Coronary artery (tissue), 2 donors: ENCODE measurements at places on chromosomes 1 and 21.

DNA sequence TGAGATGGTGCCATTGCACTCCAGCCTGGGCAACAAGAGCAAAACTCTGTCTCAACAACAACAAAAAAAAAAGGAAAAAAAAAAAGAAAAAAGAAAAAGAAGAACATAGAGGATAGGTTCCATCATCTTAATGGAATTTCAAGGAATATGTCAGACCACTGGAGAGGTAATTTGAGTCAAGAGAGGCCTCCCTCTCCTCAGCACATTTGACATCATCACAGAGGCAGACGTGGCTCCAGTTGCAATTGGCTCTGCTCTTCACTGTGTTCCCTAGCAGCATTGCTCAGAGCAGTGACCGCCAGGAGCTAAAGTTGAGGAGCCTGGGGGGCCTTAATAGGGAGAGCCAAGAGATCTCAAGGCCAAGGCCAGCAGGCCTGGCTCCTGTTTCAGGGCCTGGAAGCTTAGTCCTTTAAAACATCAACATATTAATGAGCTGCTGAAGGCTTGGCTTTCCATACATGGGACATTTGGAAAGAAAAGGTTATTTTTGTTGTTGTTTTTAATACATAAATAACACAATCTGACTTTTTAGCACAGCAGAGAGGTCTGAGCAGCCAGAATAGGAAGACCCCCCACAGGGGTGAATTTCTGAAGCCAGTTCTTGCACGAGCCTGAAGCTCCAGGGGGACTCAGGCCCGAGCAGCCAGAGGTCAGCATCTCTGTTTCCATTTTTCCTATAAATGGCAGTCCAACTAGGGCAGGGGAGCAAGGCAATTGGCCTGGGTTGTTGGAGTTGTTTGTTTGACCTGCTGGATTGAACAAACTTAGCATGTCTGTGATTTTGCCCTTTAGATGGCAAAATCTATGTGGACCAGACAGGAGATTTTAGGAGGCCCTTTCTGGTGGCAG, 118.3 kb upstream of the FGGY start:
- DNase-seq = peak; percentile 78

- DNase-seq = no peak
Measured at GRCh38 chr1:22273686-22274681, 131.1 kb upstream of the WNT4 start.

DNA sequence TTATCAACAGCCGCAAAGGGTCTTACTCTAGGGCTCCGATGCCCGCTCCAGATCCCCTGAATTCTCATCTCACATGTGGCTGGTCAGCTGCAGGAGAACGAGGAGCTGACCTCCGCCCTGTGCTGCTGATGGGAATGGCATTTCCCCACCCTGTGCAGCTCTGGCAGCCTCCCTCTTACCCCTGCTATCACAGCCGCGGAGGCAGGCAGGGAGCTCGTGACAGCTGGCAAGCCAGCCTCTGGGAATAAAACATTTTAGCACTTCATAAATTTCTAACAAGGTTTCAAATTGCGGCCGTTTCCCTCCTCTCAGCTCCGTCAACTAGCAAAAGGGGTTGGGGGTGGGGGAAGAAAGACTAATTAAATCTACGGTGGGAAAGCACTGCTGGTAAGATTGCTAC, 81.1 kb downstream of the DSCAM start:
- DNase-seq = no peak

- DNase-seq = no peak
Measured at GRCh38 chr1:32336963-32337675, 1.1 kb upstream of the MARCKSL1 start.

DNA sequence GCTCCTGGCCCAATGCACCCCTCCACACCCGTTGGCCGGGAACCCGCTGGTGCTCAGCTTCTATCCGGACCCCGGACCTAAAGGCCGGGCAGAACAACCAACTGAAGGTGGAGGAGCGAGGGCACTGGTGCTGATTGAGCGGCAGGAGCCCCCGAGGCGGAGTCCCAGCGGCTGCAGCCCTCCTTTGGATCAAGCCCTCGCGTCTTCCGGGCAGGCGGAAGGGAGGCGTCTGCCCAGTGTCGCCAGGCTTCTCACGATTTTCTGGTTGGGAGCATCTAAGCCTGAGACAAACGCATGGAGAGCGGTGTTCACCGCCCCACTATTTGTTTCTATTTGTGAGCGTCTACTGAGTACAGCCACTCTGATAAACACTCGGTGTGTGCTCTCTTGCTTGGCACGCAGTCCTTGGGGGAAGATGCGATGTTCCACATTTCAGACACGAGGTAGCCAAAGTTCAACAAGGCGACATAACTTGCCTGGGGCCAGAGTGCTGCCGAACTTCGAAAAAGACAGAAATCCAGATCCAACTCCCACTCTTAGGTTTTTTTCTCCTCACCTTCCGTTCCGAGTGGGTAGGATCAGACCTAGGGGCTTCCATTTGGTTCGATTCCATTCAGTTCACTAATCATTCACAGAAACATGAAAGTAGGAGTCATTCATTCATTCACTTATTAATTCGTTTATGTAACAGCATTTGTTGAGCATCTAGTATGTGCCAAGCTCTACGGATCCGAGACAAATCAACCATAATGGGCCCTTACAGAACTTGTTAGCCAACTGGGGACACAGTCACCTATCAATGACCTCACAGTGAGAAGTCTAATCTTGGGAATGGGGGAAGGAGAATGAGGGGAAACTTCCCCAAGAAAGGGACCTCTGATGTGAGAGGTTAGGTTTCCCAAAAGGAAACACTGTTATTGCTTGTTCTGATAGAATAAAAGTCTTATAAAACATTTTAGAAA, 4.9 kb upstream of the DMRTA2 start:
- no peak for DNase-seq

- no peak for DNase-seq
Measured at GRCh38 chr1:160623227-160623633, 23.6 kb downstream of the SLAMF1 start.

DNA sequence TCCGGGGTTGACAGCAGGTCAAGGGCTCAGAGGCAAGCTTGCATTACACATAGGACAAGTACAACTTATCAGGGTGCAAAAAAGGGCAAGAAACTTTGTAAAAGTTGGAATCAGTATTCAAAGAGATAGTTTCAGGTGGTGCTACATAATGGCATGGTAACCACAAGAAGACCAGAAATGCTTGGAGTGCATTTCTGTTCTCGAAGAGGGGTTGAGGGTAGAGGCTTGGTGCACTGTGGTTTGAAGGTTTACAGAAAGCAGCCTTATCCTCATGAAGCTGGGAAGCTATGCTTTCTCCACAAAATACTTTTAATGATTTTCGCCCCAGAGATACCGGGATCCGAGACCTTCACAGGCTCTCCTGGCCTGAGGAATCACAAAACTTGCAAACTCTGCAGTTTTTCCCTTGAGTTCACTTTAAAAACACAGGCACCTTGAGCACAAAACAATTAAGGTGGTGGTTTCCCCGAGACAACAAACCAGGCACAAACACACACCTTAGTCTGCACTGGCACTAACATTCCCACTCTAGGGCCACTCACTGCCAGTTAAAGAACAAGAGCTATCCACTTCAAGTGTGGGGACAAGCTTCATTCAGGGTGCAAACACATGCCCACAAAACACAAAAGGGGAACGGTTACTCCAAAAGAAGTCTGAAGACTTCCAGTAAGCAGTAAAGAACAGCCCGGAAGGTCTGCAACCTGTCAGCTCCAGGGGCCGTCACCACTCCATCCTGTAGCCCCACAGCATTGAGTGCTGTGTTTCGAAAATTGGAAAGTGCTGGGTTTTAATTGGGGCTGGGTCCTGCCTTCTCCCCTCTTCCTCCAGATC, 29.8 kb upstream of the NFIA start:
- no peak for DNase-seq

GRCh38 chr1:87950369-87950768, 621.7 kb downstream of the LMO4 start:
- DNase-seq = no peak

DNA sequence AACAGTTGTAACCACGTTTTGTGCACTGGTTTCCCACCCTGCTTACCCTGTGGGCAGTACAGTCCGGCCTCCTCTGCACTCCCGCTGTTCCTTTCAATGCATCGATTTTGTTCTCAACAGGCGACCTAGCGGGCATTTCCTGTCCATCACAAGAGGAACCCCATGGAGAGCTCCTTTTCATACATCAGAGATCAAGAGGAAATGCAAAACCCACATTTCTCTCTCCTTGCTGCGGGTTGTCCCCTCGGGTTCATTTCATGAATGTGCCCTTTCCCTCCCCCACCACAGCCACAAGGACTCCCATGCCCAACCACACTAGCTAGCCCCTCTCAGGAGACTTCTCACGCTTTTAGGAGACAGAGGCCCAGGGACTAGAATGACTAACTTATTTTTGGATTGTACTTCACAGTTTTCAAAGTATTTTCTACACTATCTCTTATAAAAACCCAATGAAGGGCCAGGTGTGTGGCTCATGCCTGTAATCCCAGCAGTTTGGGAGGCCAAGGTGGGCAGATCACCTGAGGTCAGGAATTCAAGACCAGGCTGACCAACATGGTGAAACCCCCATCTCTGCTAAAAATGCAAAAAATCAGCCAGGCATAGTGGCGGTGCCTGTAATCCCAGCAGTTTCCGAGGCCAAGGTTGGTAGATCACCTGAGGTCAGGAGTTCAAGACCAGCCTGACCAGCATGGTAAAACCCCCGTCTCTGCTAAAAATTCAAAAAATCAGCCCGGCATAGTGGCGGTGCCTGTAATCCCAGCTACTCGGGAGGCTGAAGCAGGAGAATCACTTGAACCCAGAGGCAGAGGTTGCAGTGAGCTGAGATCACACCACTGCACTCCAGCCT, 18.4 kb downstream of the ATP1A4 start:
- DNase-seq = peak; percentile 22

GRCh38 chr1:98761219-98761865, 99.8 kb downstream of the SNX7 start:
- DNase-seq = no peak

GRCh38 chr1:164971391-164971790, 385.1 kb downstream of the LMX1A start:
- DNase-seq = no peak

GRCh38 chr1:85935234-85935633, 221.3 kb downstream of the COL24A1 start:
- no peak for DNase-seq

GRCh38 chr21:16592381-16592780, 862.6 kb downstream of the USP25 start:
- DNase-seq = no peak

DNA sequence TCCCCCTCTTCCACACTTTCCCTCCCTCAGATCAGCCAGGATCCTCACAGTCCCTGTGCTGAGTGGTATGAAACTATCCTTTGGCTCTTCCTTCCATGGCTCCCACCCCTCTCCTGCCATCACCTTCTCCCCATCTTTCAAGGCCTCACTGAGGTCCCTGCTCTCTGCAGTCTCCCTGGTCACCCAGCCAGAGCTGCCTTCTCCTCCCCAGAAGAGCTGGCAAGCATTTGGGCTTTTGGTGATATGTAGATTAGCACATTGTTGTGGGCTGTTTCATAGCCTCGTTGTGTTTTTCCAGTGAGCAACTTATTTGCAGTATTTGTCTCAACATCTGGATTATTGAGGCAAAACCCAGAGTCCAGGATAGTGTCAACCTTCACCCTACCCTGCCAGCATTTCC, 2.2 kb downstream of the CSF1 start:
- no peak for DNase-seq

DNA sequence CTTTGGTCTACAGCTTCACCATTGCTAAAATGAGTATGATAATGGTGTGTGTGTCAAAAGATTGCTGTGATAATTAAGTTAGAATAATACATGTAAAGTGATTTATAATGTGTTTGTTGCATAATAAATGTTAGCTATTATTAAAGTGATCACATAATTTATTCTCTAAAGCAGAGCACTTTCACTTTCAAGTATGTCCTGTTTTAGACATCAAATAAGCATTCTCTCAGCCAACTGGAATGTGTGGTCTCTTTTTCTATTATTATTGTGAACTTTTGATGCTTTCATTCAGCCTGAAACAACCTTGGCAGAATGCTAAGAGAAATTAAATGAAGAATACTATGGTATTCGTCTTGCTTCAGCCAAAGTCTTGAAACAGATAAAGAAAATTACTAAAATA, 102.8 kb upstream of the COL11A1 start:
- DNase-seq = no peak

DNA sequence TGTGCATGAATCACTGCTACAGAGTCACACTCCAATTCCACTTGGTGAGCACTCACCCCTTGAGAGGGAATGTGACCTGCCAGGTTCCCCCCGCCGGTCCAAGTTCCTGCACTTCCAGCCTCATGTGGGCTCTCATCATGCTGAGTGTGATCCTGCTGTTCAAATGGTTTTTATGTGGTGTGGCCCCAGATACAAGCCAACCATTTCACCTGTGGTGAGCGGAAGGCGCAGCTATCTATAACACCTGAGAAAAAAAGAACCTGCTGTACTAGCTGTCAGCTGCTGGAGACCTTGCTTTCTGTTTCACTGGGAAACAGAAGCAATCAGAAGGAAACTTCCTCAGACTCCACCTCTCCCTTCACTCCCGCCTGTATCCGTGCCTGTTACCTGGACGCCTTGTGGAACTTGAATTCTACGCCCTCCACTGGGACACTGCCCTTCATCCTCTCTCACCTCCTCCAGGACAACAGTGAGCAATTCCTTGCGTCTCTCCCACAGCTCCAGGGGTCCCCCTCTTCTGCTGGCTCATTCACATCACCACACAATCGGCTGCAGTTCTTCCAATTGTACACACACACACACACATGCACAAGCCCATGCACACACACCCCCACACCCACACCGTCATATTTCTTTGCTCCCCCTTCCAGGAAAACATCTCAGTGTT, 64.4 kb upstream of the RPL11 start:
- DNase-seq = no peak

DNA sequence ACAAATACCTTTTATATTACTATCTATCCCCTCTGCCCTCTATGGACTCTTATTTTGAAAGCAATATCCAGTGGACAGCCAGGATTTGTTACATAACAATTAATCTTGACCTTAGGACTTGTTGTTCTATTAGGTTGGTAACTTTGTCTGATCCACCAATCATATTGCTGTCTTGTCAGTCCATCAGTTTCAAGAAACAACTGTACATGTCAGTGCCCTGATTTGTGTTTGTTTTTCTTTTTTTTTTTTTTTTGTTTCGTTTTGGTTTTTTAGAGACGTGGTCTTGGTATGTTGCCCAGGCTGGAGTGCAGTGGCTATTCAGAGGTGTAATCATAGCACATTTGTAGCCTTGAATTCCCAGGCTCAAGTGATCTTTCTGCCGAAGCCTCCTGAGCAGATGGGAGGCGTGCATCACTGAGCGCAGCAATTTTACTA, 1.5 kb upstream of the SCP2 start:
- no peak for DNase-seq

DNA sequence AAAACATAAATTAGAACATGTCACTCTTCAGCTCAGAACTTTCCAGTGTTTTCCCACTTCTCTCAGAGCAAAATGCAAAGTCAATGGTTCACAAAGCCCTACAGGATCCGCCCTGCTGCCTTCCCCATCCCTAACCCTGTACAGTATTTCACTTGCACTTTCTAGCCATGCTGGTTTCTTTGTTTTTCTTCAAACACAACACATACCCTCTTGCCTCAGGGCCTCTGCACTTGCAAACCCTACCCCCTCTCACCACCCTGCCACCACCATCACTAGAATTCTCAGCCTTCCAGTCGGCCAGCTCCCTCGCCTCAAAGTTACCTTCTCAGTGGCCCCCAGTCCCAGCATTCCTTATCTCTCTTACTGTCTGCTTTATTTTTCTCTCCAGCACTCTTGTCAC, 17.6 kb downstream of the TEX35 start:
- DNase-seq = no peak

GRCh38 chr21:45575304-45575992, 33.2 kb upstream of the SLC19A1 start:
- DNase-seq = peak; percentile 68
